T-helper 1 cell (primary cell): ENCODE measurements at places on chromosomes 5 and 9.

- no peak for DNase-seq
Observed at GRCh38 chr5:165231821-165232508, 1726.5 kb downstream of the MAT2B start.

DNA sequence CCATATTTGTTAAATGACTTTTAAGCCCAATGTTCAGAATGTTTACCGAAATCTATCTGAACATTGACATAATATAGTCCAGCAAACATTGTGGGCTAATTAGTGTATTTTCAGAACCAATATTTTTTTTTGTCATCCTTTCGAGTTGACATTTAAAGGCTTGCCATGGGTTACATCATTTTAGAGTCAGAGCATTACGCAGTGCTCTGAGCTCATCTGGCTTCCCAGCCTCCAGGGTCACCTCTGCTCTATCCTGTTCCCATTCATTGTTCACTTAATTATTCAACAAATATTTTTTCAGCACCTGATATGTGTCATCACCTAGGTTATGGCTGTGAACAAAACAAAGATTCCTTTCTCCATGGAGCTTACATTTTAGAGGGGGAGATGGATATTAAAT, 80.2 kb downstream of the SREK1 start:
- no peak for DNase-seq

GRCh38 chr9:131288217-131288616, 1.3 kb upstream of the PLPP7 start:
- DNase-seq: no peak

DNA sequence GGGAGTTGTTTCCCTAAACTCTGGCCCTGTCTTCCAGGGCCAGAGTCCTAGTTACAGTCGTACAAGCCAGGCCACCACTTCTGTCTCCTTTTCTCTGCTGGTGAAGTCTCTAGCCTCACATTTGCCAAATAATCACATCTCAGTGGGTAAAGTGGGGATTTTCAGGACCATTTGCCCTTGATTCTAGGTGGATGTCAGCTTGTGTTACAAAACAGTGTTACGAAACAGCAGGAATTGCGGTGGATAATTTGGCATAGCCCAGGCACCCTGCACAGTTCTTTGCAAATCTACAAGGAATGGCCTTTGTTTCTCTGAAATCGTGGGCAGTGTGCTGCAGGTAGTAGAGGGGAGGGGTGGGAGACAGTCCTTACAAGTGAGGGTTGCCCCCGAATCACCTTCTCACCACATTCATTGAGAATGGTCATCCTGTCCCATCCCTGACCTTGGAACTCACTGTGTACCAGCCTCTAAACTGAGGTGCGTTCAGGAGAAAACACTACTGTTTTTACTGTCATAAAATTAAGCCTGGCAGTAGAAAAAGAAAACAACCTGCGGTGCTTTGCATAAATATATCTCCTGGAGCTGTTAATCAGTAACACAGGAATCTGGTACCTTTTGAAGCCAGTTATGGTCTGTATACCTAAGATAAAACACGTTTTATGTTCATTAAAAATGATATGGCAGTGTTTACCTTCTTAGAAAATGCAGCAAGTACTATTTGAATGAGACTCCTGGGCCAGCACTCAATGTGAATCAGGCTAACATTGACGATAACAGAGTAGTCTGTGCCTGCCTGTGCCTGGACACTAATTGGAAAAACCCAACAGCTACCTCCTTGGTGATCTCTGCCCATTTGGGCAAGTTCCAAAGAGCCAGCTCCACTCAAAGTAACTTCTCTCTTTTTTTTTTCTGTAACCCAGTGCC, 44.3 kb downstream of the CYSTM1 start:
- no peak for DNase-seq

DNA sequence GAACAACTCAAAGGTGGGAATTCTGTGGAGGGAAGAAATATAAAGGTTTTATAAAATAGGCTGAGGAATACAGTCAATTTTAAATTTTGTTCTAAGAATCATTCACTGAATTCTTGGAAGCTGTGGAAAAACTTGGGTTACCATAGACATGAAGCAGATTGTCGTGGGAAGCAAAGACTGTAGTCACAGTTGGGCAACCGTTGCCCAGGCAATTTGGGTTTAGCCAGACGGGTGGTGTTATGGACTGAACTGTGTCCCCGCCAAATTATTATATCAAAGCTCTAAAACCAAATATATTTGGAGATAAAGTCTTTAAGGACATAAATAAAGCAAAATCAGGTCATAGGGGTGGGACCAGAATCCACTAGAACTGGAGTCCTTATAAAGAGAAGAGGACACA, 463.7 kb upstream of the CTNND2 start:
- DNase-seq: no peak

DNA sequence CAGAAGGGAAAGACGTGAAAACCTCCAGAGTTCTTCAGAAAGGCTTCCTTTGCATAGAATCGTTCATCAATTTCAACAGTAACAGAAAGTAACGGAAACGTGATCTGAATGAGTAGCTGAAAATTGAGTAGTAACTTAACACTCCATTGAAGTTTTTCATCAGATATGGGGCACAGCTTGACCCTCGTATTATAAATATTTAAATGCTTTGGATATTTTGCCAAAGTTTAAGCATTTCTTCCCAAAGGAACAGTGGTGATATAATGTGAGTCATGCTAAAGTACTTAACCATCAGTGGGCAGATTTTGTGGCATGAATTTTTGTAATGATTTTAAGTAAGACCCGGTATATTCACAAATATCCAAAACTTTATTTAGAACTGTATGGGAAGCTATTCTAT, 67.4 kb upstream of the ADAMTS19 start:
- DNase-seq: no peak
